GM10248 (cell line): ENCODE measurements at places on chromosomes 6 and 20.
A peak's percentile ranks its signal among the peaks of the same experiment; 100 is the strongest.

- DNase-seq: no peak
These were observed 324.7 kb upstream of the JARID2 start for GRCh38 chr6:14921170-14921569.

GRCh38 chr20:32244150-32244823 lies 33.2 kb upstream of the KIF3B start:
- DNase-seq: no peak

DNA sequence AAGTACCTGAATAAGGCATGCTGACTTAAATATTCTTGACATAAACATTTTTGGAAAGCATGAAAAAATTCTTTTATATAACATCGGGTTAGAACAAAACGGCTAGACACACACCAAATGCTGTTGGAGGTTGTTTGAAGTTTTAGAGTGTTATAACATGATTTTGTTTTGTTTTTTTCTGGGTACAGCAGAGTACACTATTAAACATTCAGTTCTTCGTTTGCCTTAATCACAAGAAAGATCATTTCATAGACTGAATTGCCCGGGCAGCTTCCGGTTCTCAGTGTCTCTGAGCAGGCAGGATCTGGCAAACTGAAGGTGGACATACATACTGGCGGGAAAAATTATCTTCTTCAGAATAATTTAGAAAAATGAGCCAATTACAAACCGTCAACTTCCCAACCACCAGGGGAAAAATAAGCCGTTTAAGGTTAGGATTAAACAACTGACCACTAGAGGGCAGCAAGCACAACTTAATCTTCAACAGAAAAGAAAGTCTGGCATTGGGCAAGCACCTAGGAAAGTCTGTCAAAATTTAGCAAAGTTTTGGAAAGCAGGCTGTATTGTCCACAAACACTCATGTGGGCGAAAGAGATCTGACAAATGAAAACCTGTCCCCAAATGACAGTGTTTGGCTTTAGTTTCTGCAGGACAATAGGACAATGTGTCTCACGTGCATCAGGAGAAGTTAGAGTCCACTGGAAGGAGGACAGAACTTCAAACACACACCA lies 15.0 kb downstream of the ZNF217 start:
- peak; percentile 72 for DNase-seq

DNA sequence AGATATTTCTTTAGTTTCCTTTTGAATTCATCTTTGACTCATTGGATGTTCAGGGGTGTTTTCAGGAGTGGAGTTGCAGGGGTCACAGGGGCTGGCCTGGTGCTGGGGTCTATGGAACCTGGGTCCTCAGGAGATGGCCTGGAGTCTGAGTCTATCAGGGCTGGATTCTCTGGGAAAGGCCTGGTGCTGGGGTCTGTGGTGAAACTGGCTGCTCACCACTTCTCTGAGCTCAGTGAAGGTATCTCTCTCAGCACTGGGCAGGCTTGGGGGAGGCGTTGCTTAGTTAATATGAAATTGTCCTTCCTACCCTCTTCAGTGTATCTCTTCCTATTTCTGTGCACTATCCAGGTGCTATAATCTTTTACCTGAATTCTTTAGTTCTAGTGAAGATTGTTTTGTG lies 83.1 kb upstream of the SLC24A3 start:
- DNase-seq: no peak

DNA sequence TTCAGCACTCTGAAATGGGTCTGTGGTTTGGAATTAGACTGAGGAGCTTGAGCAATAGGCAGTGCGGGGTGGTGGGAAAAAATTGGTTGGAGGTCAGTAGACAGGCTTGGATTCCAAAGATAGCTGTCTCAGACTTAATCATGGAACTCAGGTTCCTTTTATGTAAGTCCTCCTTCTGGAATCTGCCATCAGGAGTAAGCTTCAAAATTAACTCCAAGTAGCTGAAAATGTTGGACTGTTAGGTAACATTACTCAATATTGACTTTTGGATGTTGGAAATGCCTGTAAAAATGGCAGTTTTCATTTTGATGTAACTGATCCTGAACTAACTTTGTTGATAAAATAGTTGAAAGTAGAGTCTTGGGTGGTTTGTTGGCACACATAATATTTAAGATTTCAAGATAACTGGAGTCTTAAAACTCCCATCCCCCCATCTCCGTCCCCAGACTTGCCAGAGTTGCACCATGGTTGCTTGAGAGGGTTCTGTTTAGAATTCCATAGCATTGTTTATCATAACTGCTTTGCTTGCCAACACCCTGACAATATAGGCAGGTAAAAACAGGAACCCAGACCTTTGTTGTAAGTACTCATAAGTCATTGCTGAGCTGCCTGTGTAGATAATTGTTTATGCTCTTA lies 83.0 kb downstream of the PHF20 start:
- no peak for DNase-seq

DNA sequence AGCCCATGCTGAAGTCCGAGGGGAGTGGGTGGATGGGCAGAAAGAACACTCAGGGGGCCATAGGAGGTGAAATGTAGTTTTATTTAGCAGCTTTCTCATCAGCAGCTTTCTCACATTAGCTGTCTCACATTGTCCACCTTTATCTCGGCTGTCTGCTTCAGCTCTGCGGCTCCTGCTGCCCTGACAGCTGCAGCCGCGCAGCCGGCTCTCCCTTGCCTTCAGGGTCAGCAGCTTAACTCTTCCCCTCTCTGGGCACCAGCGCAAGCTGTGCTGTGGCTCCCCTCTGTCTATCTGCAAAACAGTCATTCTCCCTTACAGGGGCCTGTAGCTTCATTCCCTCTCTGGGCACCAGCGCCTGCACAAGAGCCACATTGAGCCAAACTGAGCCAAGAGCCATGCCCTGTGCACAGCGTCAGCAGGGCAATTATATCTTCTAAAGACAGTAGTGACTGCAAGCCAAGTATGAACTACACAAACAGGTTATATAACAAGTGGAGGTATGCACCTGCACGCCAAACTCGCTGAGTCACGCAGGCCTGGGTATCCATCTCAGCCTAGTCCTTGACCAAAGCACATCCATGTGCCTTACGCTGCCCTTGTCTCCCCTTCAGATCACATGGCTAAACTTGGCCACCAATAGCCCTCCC lies 198.8 kb downstream of the EYA2 start:
- no peak for DNase-seq

DNA sequence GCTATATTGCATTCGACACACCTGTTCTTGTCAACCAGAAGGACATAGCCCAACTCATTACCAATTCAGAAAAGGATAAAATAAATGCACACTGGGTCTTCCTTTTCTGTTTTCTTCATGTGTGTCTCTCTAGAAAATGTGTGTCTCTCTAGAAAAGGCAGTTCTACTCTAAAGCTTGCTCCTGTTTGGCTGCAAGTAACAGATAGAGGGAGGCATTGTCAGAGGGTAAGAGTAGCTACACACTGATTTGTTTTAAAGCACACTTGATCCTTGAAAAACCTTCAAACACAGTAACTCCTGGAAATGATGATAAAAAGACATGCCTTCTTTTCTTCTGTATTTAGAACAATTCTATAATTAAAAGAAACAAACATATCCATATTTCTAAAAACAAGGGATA lies 21.3 kb downstream of the GRM1 start:
- no peak for DNase-seq

GRCh38 chr20:17992224-17992637 lies 23.4 kb downstream of the MGME1 start:
- peak; percentile 53 for DNase-seq

DNA sequence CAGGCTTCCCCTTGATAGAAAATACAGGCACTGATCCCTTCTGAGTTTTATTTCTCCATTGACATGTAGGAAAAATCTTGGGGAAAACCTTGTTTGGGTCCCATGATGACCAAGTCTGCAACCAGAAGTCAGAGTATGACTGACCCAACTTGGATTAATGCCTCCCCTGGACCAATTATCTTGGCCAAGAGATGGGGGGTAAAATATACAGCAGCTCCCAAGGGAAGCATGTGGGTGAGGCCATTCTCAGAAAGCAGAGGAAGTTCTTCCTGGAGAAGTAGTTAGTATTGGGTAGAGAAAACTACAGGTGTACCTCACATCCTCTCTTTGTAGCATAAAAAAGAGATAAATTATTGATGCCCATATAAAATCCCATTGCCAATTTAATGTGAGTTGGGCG lies 285.2 kb upstream of the PLCB4 start:
- DNase-seq: no peak

DNA sequence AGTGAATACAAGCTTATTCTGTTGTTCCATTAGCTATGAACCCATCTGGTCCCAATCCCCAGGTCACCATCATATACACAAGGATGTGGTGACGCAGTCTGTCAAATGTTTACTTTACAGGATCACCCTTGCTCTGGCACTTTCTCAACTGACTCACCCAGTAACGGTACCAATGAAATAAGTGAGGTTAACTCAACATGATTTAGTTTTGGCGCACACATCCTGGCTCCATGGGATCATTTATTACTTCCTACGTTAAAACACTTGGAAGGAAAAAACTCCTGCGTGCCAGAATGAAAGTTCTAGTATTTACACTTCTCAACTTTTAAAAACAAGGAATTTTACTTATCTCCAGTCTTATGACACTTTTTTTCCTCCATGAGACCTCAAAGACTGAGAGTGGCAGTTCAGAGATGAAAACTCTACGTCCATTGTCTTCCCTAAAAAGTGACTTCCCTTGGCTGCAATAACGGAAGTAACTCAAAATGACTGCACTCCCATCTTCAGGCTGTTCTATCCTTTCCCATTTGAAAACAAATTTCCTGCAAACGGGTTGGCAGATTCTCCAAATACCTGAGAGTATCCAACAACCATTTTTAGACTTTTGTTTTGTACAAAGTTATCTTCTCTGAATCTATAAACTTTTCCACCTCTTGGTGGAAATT lies 15.9 kb downstream of the AGPAT4 start:
- no peak for DNase-seq

DNA sequence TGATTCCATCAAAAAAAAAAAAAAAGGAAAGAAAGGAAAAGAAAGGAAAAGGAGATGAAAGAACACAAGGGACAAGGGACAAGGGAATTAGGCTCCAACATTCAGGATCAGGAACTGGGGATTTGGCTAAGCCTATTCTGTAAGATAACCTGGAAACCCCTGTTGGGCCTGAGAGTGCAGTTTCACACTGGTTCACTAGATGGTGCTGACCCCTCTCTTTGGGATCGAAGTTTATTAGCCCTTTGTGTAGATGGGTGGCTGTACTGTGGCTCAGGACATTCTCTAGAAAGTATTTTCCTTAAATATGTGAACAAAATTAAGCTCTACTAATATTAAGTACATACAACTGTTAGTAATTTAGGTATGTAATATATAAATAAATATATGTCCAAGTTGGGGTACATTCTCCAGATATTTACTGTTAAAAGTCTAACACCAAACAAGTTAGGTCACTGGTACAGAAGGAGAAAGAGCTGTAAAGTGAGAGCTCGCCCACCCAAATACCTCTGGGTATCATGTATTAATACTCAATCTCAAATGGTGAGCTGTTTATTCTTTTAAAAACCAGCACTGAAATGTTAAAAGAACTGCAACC lies 6.3 kb downstream of the OR2A4 start:
- DNase-seq: peak; percentile 62

DNA sequence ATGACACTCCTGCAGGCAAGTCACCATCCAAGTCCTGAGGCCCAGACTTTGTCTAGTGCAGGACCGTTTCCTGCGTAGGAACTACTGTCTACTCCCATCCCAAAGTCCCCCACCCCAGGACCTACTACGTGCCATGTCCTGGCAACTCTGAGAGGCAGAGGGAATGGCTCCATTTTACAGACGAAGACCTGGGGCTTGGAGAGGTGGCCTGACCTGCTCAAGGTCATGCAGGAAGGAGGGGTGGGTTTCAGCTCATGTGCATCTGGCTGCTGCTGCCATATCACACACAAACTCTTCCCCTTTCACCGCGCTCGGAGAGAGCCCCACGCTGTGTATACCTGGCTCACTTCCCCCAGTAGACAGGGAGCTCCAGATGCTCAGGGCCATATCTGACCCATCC lies 1.2 kb upstream of the NOL4L start:
- no peak for DNase-seq

GRCh38 chr6:97913721-97914120 lies 630.7 kb upstream of the MMS22L start:
- no peak for DNase-seq

DNA sequence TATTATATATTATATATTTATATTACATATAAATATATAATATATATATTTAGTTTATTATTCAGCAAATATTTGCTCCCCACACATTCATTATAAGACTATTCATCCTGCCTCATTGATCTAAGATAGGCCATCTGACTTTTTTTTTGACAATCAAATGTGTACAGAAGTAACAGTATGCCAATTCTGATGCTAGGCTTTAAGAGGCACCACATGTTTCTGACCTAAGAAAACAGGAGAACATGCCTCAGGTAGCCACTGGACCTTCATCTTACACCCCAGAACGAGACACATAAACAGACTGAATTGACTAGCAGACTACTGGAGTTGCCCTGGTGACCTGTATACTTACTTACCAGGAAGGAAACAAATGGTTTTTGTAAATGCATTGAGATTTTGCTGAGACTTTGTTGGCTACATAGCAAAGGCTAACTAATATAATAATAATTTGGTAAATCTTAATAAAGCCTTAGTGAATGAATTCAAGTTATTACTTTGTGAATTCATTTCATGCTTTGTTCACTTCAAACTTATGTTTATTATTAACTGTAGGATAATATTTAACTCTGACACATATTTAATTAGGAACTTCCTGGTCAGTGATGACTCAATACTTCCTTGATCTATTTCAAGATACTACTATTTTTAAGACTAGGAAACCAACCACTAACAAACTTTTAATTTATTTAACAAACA lies 13.4 kb upstream of the MYO6 start:
- no peak for DNase-seq

- DNase-seq: no peak
These were observed 10.4 kb upstream of the ZNFX1 start for GRCh38 chr20:49288250-49288751.

DNA sequence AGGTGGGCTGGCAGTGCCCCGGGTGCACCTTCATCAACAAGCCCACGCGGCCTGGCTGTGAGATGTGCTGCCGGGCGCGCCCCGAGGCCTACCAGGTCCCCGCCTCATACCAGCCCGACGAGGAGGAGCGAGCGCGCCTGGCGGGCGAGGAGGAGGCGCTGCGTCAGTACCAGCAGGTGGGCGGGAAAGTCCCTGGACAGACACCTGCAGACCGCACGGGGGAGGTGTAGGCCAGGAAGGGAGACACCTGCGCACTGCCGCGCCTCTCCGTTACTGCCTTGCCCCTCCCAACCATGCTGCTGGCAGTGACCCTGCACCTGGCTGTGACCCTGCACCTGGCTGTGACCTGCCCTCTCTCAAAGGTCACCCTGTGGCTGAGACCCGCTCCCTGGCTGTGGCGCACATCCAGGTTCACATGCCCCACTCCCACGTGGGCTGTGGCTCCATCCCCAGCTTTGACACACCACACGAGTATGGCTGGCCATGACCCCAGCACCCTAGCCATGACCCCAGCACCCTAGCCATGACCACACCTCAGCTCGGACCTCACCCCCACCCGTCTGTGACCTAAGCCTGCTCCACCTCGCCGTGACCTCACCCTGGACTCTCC lies 11.6 kb downstream of the RBCK1 start:
- no peak for DNase-seq
